ENCODE measurements at places on chromosomes 7 and 10.

GRCh38 chr10:128483216-128483615 lies 357.0 kb upstream of the MKI67 start:
- DNase-seq: no peak

DNA sequence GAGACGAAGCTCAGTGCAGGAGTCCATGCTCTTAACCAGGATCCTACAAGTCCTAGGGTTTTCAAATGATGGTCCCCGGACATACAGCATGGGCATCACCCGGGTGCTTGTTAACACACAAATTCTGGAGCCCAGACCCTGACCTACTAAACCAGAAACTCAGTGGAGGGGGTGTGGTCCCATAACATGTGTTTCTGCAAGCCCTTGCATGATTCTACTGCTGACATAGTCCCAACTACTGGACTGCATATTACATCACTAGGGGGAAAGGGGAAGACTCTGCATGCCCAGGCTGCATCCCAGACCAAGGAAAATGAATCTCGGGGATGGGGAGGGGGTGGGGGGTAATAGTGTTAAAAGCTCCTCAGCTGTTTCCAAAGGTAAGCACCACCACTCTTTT lies 40.3 kb downstream of the GRB10 start:
- DNase-seq: no peak

GRCh38 chr10:28624351-28624750 lies 53.0 kb upstream of the BAMBI start:
- DNase-seq: no peak

DNA sequence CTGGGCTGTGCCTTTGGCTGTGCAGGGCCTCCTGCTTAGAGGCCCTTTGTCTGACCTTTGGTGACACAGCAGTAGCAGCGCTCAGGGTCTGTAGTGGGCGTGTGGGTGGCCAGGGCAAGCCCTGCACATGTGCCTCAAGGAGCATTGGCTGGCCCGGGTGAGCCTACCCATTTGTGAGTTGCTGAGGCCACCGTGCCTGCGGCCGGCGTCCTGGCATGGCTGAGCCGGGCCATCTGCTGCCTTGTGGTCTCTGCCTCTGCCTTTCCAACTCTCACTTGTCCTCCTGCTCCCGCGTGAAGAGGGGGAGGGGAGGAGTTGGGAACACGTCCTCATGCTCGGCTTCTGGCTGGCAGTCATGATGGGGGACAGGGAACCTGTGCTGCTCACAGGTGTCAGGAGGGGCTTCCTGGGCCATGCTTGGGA lies 9.2 kb upstream of the ORAI2 start:
- DNase-seq: no peak

- no peak for DNase-seq
Observed at GRCh38 chr10:12195281-12195602, 449 bp downstream of the NUDT5 start.

DNA sequence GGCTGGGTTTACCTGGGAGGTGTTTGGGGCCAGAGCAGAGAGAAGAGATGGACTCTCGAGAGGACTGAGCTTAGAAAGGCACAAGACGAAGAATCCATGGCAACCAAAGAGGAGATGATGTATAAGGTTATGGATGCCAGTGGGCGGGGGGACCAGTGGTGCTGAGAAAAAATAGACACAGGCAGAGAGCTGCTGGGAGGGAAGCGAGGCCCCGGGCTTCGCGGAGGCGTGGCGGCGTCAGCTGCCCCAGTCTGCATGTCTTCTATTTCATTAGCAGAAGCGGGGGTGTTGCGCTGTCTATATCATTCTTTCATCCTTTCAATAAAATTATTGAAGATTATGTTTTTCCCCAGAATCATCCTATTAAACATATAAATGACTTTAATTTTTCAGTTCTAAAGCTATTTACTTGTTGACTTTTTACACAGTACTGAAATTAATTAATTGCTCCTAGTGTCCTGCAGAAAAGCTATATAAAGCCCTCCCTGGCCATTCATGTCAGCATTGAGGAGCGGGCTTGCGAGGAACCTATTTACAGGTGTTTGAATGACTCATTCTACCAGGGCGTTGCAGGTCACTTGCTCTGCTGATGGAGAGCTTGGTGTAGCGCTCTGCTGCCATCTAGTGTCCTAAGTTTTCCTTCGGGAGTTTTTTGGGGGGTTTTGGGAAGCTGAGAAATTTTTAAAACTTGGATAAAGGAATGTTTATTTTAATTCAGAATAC lies 42.9 kb upstream of the BHLHA15 start:
- DNase-seq: peak; percentile 37

DNA sequence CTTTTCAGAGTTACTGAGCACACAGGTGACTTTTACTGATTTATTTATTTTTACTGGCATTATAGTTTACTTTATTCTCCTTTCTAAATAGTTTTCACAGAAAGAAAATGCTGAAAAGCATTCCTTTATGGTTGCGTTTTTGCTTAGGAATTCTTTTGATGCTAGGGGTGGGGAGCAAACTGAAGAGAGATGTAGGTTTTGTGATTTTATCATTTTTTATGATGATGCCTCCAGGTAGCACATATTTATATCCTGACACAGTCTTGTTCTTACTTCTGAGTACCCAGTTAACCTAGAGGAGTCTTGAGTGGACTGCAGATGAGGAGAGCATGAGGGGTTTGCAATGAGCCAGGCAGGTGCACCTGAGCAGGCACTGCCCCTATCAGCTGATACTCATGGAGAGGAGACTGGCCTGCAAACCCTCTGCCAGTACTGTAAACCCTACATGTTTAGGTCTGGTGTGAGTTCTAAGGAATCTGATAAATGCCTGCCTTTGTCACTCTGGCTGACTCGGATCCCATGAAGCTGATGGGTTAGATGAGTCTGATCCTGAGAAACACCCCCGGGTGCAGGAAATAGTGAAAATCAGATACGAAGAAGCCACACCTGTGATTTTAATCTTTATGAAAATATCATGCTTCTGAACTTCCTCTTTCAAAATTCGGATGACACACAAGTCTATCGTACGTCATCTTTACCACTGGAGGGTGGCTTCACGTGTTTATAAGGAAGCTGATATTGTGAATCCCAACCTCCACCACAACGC lies 302.9 kb downstream of the WDR37 start:
- no peak for DNase-seq

GRCh38 chr10:33183655-33184054 lies 150.8 kb downstream of the NRP1 start:
- no peak for DNase-seq

GRCh38 chr7:31098642-31099360 lies 46.7 kb downstream of the ADCYAP1R1 start:
- DNase-seq: no peak

DNA sequence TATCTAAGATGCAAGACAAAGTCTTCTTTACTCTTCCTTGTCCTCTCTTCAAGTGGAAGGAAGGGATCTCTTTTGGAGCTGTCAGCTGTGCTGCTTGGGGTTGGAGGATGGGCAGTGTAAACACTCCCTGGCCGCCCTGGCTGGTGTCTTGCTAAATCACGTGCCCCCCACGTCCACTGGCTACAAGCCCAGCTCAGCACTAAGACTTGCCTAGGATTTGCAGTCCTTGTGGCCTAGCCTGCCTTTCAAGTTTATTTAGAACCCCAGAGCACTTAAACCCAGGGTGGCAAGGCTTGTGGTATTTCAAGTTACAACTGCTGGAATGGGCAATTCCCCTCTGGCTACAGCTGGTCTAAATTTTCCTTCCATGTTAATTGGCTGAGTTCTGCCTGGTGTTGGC lies 272.4 kb upstream of the MYO3A start:
- no peak for DNase-seq

DNA sequence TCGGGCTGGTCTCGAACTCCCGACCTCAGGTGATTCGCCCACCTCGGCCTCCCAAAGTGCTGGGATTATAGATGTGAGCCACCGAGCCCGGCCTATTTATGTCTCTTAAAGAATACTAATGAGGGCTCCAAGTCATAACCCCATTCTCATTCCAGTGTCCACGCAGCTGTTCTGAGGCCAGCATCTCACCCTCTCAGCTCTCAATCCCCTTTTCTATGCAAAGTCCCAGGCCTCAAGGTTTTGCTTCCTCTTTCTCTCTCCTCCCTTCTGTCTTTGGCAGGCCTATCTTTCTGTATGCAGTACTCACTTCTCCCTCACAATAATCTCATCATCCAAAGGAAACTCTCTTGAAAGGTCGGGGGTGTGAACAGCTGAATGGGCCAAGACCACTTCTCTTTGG lies 28.0 kb upstream of the VSIR start:
- no peak for DNase-seq

GRCh38 chr10:88565072-88565471 lies 18.0 kb downstream of the RNLS start:
- no peak for DNase-seq

DNA sequence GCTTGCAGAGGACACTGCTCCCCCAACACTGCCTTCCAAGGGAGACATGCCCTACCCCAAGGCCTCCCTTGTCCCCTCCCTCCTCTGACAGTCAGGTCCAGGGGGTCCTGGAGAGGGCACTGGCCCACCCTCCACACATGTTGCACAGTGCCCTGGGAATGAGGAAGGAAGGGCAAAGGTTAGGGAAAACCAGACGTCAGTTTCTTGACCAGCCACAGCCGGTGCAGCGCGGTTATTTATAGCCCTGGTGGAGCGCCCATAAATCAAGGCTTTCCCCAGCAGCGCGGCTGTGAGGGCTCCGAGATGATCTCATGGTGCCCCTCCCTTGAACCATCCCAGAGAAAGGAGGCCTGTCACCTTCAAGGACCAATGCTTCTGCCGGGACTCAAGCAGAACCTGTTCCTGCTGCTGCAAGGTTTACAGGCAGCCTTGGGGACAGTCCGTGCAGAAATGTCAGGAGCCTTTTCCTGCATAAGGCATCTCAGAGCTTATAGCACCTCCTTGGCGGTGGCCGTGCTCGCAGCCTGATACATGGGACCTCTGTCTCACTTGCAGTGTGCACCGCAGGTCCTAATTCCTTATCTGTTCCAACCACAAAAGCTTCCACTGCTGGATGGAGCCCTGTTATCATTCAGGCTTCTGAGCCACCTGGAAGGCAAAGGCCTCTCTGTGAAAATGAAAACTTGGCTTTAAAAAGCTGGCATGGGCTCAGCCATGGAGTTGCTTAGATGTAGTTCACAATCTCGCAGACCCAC lies 127.3 kb downstream of the LHPP start:
- DNase-seq: no peak

DNA sequence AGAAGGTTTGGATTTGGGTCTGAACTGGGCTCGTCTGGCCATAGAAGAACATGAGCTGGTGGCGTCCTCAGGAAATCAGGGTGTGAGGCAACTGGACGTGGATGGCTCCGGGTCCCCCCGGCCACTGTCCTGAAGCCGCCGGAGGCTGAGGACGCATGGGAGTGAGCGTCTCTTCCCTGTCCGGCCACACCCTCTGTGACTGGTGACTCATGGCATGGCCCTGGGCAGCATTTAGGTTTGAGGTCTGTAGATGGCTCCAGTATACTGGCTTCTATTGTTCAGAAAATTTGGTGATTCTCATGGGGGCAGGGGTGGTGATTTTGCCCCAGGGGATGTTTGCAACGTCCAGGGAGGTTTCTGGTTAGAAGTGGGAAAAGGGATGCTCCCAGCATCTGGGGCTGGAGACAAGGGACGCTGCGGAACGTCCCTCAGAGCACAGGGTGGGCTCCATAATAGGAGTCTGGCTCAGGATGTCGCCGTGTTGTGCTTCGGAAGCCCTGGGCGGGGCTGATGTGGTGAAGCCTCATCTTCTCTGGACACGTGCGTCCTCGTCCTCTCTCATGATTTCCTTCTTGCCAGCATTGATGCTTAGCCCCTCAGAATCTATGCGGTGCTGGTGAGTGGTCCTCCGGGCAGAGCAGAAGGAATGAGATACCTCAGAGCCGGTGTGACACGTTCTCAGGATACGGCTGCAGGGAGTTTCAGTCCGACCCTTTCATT lies 49.9 kb downstream of the PITRM1 start:
- DNase-seq: no peak

DNA sequence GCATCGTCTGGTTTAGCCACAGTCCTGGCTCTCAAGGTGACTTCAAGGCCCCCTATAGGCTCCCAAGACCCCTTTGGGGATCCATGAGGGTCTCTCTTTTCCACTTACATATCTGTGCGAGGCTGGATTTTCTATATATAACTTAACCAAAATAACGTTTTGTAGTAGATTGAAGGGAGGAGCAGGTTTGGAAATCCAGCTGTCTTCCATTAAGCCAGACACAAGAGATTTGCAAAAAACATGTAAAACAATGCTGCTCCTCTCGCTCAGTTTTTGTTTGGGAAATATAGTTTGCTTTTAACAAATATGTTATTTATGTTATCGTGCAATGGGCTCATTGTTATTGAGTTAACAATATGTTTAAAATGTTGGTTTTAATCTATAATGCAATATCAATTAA lies 811.2 kb downstream of the TYW1 start:
- DNase-seq: no peak

DNA sequence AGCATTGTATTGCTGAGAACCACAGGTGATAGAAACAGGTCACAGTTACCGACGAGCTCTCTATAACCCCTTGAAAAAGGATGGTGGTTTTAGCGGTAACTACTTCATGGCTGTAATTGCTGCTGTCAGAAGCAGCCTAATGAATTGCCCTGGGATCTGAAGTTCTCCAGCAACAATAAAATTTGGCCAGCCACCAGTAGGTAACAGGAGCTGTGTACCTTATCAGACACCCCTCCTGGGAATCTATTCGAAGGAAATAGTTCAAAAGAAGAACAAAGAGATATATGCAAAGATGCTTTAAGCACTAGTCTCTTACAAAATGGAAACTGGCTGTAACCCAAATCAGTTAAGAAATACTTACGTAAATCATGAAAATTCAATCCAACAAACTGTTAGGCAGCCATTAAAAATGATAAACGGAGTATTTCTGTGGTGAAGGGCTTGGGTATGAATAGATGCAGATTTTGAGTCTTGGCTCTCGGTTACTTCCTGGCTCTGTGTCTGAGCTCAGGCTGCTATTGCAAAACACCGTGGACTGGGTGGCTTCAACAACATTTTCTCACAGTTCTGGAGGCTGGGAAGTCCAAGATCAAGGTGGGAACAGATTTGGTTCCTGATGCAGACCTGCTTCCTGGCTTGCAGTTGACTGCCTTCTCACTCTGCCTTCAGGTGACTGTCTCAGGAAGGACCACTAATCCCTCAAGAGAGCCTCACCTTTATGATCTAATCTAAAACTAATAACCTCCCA lies 1.6 kb downstream of the MSRB2 start:
- no peak for DNase-seq

GRCh38 chr7:1671594-1672451 lies 1.7 kb downstream of the ELFN1 start:
- no peak for DNase-seq

GRCh38 chr7:158094046-158094445 lies 493.6 kb downstream of the PTPRN2 start:
- no peak for DNase-seq

GRCh38 chr7:100568896-100569844 lies 4.5 kb downstream of the SAP25 start:
- DNase-seq: no peak

GRCh38 chr10:74786126-74786525 lies 40.3 kb upstream of the KAT6B start:
- DNase-seq: no peak

DNA sequence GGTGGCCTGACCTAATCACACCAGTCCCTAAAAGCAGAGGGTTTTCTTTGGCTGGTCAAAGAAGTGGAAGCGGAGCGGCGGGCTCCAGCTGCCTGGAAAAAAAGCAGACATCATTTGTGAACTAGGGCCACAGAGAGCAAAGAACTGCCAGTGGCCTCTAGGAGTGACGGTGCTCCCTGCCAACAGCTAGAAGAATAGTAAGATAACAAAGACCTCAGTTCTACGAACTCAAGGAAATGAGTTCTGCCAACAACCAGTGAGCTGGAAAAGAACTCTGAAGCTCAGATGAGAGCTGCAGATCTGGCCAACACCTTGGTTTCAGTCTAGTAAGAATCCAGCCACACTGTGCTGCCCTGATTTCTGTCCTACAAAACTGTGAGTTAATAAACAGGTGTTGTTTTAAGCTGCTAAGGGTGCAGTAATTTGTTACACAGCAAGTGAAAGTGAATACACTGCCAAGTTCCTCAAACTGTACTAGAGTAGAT lies 178.0 kb downstream of the SRPK2 start:
- DNase-seq: no peak
